Airway epithelial cell (primary cell): ENCODE measurements at places on chromosomes 1 and 21. TPM values are rescaled to one million over a fixed set of nuclear protein-coding genes. Genes with fewer than 3 reads are reported as not detected.

MEF2D gene
- 18.2 and 18.8 TPM in 2 replicates for total RNA-seq

TFF3 gene
- 1.3 and 9.6 TPM in 2 replicates for total RNA-seq

CHIA gene
- not detected in 2 replicates for total RNA-seq

ERICH3 gene
- 0.07 TPM in 1 of 2 replicates, not detected in the other for total RNA-seq

PLA2G2D gene
- not detected in 2 replicates for total RNA-seq

CCNL2 gene
- total RNA-seq, result 48.4 and 60.6 TPM in 2 replicates

LINGO4 gene
- not detected in 2 replicates for total RNA-seq

TBX19 gene
- total RNA-seq, result 0.09 and 0.42 TPM in 2 replicates

HES5 gene
- total RNA-seq, result 17.2 and 17.8 TPM in 2 replicates
